CD8-positive, alpha-beta memory T cell (primary cell): ENCODE measurements at places on chromosomes 5 and 9. TPM values are rescaled to one million over a fixed set of nuclear protein-coding genes. Genes with fewer than 3 reads are reported as not detected.

- H3K27ac ChIP-seq, result no peak overlapping the region
- H3K27me3 ChIP-seq, result no peaks in the 10 kb centered on the region
- DNase-seq, result no peak
- H3K4me1 ChIP-seq, result no peaks in the 10 kb centered on the region
- no peaks in the 10 kb centered on the region for H3K36me3 ChIP-seq
These were observed 179.1 kb upstream of the SLC24A2 start for GRCh38 chr9:19967888-19968459.

The PRDM9 gene
- total RNA-seq, result not detected

DNA sequence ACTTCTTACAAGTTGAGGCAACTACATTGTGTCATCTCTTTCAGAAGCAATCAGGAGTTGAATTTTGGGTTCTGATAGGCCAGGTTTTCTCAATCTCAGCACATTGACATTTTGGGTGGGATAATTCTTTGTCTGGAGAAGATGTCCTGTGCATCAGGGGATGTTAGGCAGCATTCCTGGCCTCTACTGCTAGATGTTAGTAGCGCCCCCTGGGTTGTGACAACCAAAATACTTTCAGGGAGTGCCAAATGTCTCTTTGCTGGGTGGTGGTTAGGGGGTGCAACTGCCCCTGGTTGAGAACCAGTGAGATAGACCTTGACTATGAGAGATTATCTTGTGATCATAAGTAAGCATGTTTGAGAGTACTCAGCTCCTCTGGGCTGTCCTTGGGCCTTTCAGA lies 164.3 kb upstream of the KLF9 start:
- H3K4me1 ChIP-seq, result no peaks in the 10 kb centered on the region
- no peaks in the 10 kb centered on the region for H3K27me3 ChIP-seq
- H3K27ac ChIP-seq, result no peak overlapping the region
- DNase-seq, result no peak
- no peaks in the 10 kb centered on the region for H3K36me3 ChIP-seq
- H3K4me3 ChIP-seq, result no peak overlapping the region

- H3K4me3 ChIP-seq, result no peak overlapping the region
- H3K27ac ChIP-seq, result no peak overlapping the region
- H3K36me3 ChIP-seq, result no peaks in the 10 kb centered on the region
These were observed 283.6 kb downstream of the NR3C1 start for GRCh38 chr5:143119881-143120341.

- no peaks in the 10 kb centered on the region for H3K36me3 ChIP-seq
- H3K4me1 ChIP-seq, result no peaks in the 10 kb centered on the region
- H3K27ac ChIP-seq, result no peak overlapping the region
- no peak for DNase-seq
- H3K27me3 ChIP-seq, result no peaks in the 10 kb centered on the region
- no peak overlapping the region for H3K4me3 ChIP-seq
These were observed 67.1 kb upstream of the GABRP start for GRCh38 chr5:170716396-170716795.

DNA sequence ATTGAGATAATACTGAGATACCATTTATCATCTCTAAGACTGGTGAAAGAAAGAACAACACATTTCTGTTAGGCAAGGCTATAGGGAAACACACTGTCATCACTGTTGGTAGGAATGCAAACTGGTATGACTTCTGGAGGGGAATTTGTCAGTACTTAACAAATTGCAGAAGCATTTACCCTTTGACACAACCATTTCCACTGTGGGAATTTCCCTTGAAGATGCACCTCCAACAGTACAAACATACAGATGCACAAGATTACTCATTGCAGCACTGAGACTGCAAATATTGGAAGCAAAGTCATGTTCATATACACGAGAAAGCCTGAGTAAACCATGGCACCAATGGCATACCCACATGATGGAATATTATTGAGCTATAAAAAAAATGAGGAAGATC lies 17.6 kb downstream of the GM2A start:
- H3K36me3 ChIP-seq, result peaks cover 8% of the 10 kb centered on the region
- no peaks in the 10 kb centered on the region for H3K4me1 ChIP-seq
- H3K4me3 ChIP-seq, result no peak overlapping the region
- H3K27ac ChIP-seq, result no peak overlapping the region

- no peaks in the 10 kb centered on the region for H3K4me1 ChIP-seq
- no peak overlapping the region for H3K4me3 ChIP-seq
- H3K27ac ChIP-seq, result no peak overlapping the region
- no peaks in the 10 kb centered on the region for H3K27me3 ChIP-seq
- no peak for DNase-seq
These were observed 172.6 kb downstream of the RGS3 start for GRCh38 chr9:113636165-113636564.

- H3K4me1 ChIP-seq, result no peaks in the 10 kb centered on the region
- no peak overlapping the region for H3K4me3 ChIP-seq
- H3K27ac ChIP-seq, result no peak overlapping the region
- H3K27me3 ChIP-seq, result no peaks in the 10 kb centered on the region
- H3K36me3 ChIP-seq, result no peaks in the 10 kb centered on the region
- no peak for DNase-seq
These were observed 350.9 kb downstream of the YTHDC2 start for GRCh38 chr5:113864437-113864836.

DNA sequence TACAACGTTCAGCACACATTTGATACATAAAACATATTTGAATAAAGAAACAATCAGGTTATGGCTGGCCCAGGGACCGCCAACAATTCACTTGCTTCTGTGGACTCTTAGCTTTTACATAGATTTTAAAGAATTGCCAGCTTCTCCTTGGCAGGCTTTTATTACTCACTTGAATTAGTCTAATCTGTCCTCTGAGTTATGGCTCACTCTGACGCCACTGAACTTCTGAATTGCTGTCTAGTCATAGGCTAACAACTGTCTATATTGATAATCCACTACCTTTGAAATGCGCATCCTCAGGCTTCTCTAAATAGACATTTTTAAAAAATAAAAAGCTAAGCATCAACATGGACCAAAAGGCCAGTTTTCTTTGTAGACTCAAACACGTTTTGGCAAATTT lies 317.4 kb upstream of the SGCD start:
- no peak for DNase-seq
- no peaks in the 10 kb centered on the region for H3K27me3 ChIP-seq
- no peak overlapping the region for H3K27ac ChIP-seq
- no peaks in the 10 kb centered on the region for H3K36me3 ChIP-seq

The LCN12 gene
- 1.3 TPM for total RNA-seq

DNA sequence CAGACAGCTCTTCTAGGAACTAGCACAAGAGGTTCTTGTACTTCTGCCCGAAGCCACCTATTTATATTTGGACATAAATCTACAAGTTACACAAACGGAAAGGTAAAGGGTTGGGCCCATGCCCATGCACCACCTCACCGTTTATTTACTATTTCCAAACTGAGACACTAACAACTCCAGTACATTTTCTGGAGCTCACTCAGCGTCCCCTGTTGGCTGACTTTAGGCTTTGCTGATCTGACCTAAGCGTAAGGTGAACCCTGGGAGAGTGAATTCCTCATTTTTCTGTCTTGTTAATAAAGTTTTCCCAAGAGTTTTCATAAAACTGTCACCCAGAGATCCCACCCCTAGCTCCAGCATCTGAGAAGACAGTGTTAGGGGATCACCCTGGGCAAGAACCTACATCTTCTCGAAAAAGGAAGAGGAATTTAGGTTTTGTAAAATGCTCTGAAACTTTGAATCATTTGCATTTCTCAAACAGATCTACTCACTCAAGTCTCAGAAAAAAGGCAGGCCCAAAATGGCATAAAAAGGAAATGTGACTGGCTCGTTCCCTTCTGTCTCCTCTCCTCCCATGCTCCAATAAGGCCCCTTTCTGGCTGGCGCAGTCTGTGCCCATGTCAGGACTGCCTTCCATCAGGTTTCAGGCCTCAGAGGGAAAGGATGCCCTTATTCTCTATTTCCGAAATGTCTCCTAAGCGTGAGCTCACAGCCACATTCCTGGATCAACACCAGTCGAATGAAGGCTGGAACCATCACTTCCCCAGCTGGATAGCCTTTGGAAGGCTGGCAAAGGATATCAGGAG lies 201.3 kb downstream of the FANCC start:
- no peaks in the 10 kb centered on the region for H3K27me3 ChIP-seq
- no peak for DNase-seq
- no peaks in the 10 kb centered on the region for H3K4me1 ChIP-seq
- H3K36me3 ChIP-seq, result no peaks in the 10 kb centered on the region
- no peak overlapping the region for H3K27ac ChIP-seq
- H3K4me3 ChIP-seq, result no peak overlapping the region

The CEP72 gene
- total RNA-seq, result 21.0 TPM

The ACOT12 gene
- total RNA-seq, result not detected

GRCh38 chr9:100577776-100578448 lies at the start of gene CAVIN4:
Gene CAVIN4, plus strand, starts transcription at chr9:100578079. Its CDS starts 65 bp downstream, at chr9:100578144.
- H3K4me1 ChIP-seq, result no peaks in the 10 kb centered on the region
- no peak within 1 kb of the TSS for H3K27ac ChIP-seq
- no peak for DNase-seq
- no peak within 1 kb of the TSS for H3K4me3 ChIP-seq
- no peaks in the 10 kb centered on the region for H3K36me3 ChIP-seq
